ENCODE measurements at places on chromosomes 4 and X.
A peak's percentile ranks its signal among the peaks of the same experiment; 100 is the strongest.

- DNase-seq, result no peak
Observed at GRCh38 chr4:79847411-79847810, 225.6 kb downstream of the ANTXR2 start.

- DNase-seq, result no peak
Observed at GRCh38 chrX:18890049-18890381, 93.9 kb downstream of the PHKA2 start.

GRCh38 chr4:152581536-152582160, 45.8 kb upstream of the FBXW7 start:
- no peak for DNase-seq

DNA sequence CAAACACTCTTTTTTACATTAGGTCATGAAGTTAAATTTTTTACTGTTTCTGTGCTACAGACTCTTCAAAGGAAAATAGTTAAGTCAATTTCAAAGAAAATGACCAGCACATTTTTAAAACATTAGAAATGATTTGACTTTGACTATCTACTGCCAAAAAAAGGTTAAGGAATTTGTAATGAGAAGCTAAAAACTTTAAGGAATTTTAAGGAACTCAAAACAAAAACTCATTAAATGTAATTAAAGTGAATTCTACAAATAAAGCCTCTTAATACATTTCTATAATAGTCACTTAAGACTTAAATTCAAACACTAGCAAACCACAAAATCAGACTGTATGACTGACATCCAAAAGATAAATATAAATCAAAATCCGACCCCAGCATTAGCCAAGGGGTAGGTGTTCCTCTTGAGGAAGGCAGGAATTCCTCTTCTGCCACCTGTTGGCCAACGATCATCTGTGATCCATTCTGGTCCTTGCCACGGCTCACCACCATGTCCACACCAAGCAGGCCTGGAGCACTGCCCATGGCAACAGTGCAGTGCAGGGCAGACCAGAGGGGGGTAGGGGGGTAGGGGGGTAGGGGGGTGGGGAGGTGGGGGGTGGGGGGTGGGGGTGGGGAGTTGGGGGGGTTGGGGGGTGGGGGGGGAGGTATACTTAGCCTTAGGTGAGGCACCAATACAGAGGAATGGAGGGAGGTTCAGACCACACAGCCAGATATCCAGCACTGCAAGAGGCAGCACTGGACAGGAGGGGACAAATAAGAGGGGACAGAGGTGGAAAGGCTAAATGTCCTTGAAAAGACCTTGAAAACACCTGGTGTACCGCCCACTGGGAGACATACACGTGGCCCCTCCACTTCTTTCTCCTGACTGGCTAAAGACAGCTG, 287.4 kb downstream of the CHIC1 start:
- no peak for DNase-seq

- DNase-seq, result no peak
Observed at GRCh38 chrX:140065961-140066662, 100.8 kb upstream of the CXorf66 start.

GRCh38 chr4:123836851-123837595, 440.4 kb downstream of the SPRY1 start:
- DNase-seq, result no peak

GRCh38 chrX:13937370-13938050, 92.2 kb downstream of the GEMIN8 start:
- no peak for DNase-seq

DNA sequence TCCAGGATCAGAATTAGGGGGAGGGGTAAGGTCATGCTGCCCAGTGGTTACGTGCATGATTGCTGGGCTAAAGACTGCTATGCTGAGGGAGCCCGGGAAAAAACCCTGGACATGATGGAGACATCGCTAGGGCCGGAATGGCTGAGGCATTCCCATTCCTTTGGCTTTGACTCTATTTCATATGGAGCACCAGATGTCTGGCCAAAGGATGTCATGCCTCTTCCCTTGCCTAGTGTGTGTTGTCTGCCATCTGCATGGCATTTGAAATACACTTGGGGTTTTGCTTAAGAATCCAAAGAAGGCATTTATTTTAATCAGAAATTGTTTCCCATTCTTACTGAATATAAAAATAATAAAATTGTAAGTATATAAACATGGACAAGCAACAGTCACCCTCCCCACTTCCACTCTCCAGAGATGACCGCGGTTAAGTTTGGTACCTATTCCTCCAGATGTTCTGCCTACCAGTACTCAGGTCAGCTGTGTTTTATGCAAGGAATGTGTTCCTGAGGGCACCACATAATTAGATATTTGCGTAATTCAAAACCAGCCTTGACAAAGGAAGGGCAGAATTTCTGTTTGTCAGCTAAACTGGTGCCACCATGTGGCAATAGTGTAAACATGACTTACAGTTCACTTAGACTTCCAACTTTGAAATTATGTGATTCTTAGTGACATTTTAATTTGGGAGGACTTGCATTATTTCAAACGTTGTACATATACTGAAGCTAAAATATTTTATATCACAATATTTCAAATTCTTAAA, 105.9 kb downstream of the CT47B1 start:
- no peak for DNase-seq

DNA sequence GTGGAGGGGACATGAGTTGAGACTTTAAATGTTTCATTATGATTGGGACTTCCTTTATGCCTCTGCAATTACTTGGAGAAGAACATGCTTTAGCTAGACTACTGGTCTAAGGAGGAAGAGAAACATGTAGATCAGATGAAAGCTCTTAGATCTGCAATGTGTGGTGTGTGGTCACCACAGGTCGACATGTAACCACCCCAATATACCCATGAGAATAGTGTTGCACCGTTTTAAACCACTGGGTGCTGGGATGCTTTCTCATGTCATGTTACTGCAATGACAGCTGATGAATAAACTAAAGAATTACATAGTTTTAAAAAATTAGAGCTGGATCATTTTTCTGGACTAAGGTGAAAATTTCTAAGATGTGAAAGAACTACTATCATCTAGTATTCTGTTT, 1039.7 kb downstream of the RAPGEF2 start:
- no peak for DNase-seq

DNA sequence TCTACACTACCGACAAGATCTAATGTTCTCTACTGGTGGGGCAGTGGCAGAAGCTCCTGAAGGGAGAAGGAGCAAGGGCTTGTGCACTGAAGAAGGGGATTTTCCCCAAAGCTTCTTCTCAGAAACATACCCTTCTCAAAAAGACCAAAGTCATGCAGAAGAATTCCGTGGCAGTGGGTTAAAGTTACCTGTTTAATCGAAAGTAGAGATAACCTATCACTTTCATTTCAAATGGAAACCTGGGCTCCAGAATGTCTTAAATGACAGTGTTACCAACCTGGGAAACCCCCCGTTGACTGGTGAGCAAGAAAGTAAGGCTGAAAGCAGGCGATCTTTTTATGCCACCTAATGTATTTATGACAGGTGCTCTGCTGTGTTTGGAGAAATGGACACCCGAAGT, 92.5 kb upstream of the TEX13D start:
- peak; percentile 62 for DNase-seq

- DNase-seq, result no peak
Observed at GRCh38 chr4:188246488-188246887, 107.2 kb downstream of the TRIML1 start.

DNA sequence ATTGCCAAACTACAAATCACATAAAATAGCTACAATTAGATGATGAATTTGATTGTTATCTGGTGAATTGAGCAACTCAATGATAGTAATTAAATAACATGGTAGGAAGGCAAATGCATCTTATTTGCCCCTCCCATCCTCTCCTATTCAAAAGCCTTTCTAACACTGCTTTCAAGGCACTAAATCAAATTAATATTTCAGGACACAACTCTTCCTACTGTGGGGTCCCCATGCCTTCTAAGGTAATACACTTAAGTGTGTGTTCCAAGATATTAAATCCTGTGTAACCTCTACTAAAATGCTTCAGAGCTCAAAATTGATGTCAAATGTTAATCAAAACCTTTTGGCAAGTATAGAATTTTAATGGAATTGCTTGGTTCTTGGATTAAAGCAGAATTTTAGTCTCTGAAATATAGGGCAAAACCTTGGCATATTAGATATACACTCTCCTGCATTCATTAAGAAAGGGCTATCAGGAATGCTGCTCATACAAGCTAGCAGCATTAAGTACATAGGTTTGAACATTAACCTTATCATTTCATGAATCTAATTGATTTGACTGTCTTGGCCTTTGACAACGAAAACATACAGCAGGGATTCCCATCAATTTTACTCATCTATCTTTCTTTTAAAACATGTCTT, 371.8 kb upstream of the GALNTL6 start:
- no peak for DNase-seq

DNA sequence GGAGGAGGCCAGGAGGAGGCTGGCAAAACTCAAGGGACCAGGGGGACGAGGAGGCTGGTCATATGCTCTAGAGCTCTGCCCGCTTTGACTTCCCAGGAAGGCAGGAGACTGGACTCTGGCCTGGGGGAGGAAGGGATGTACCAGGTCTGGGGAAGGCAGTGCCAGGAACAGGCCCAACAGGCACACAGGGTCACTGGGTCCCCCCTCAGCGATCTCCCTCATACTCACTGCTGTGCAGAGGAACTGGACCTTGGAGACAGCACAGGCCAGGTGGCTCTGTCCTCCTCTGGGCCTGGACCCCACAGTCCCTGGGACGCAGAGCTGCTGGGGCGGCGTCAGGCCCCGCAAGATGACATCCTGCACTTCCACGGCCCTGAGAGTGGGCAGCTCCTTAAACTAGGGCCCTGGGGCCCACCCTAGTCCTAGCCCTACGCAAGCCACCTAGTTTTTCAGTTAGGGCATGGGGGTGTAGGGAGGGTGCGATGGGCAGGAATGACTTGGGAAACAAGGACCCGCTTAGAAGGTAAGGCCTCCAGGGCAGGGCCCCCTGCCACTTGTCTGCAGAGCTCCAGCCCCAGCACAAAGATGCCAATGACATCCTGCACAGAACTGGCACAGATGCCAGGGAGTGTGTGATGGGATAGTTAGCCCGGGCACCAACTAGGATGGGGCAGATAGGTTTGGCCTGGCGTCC, 59.5 kb downstream of the HTRA3 start:
- DNase-seq, result no peak

DNA sequence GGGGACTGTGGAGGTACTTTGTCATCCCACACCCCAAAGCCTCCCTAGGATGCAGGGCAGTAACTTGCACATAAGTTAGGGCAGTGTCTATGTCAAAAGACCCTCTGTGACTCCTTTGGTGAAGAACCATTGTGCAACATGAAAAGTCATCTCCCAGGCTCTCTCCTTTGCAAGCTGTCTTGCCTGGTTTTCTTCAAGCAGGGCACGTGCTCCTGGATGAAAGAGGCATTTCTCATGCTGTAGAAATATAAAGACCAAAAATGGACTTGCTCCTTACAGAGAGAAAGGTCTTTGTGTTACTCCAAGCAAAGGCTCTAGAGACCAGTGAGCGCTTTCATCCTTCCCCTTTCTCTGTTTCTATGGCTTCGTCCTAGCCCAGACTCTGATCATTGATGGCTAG, 44.9 kb downstream of the PLAC1 start:
- DNase-seq, result no peak

DNA sequence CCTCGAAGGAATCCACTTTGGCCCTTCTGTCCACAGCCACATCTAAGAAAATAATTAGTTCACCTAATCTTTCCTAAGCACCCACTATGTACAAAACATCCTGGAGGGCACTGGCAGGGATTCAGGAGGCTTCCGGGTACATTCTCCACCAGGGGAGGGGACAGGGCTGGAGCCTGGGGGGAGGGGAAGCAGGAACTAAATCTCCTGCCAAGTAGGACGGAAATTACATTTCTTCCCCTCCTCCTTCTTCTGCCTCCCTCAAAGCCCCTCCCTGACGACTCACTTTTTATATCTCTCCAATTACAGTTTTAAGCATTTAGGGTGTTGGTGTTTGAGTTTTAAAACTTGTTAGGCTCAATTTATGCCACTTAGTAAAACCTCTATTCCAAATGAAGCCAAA, 203.1 kb downstream of the BCOR start:
- DNase-seq, result no peak

- DNase-seq, result peak; percentile 40
Observed at GRCh38 chr4:145487631-145488030, 6.0 kb downstream of the SMAD1 start.

GRCh38 chr4:121554382-121554781, 142.4 kb downstream of the ANXA5 start:
- no peak for DNase-seq

DNA sequence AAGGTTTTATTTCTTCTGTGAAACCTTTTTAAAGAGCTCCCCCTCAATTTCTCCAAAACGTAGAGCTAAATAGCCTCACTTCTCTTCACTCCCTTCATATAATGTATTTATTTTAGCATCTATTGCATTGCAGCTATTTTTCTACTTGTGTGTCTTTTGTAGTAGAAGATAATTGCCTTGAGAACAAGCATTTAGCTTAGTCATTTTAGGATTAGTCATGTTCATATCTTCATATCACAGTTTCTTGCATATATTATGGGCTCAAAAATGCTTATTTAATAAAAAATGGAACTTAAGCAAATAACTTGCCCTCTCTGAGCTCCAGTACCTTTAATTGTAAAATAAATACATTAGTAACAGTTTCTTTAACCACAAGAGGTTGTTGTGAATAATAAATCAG, 72.1 kb upstream of the SPANXC start:
- no peak for DNase-seq
